ENCODE measurements at places on chromosomes 16 and 17.

DNA sequence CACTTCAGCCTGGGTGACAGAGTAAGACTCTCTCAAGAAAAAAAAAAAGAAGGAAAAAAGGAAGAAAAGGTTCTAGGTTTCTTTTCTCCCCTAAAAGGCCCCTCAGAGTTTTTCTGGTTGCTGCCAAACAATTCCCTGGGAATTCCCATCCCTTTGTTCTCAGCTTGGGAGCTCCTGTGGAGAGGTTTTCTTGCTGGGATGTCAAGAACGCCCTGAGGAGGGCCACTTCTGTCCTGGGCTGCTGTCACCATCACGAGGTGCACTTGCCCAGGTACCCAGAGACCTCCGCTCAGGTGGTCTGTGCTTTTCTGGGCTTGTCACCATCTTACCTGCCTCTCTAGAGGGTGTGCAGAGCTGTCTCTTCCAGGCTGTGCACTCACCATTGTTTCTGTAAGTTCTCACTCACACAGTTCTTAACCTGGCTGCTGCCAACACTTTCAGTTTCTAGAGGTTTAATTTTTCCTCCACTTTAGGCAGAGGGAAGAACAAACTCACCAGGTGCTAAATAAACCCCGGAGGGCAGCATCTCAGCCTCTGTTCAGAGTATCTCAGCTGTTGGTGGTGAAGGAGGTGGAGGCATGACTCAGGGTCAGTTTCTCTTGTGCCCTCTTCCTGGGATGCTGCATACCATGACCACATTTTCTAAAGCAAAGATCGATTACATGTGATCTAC lies 2.4 kb upstream of the COX6A2 start:
- no peak for DNase-seq

DNA sequence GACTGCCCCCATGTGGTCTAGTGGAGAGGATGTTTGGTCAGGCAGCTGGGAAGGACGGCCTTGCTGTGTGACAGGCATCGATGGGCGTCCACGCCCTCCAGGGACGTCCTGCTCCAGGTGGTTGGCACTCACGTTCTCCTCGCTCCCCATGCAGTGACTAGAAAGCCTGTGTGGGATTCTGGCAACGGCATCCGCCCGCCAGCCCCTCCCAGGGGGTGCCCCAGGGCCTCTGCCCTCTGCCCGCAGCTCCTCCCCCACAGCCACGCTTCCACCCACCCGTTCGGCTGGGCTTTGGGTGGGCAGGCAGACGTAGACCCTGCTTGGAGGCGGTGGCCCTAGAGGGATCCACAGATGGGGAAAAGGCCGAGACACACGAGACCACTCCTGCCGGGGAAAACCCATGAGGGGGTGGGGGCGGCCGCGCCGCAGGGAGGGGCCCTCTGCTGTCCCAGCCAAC lies 4.7 kb upstream of the IL17C start:
- DNase-seq, result no peak

DNA sequence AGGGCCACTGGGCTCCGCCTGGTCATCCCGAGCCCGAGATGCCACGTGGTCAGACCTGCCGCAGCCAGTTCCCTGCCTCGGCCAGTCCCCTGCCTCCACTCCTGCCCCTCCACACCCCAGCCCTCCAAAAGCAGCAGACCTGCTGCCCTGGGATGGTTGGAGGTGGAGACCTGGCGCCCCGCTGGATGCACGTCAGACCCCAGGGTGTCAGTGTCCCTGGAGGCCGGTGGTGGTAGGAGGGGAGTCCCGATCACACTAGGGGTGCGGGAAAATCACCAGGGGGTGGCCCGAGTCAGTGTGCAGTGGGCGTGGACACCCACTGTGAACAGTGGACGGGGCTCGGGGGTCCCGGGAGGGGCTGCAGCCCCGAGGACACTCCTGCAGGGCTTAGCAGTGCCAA lies 26.9 kb downstream of the TPSG1 start:
- no peak for DNase-seq

- DNase-seq, result no peak
Observed at GRCh38 chr17:5618476-5618875, 34.2 kb upstream of the NLRP1 start.

DNA sequence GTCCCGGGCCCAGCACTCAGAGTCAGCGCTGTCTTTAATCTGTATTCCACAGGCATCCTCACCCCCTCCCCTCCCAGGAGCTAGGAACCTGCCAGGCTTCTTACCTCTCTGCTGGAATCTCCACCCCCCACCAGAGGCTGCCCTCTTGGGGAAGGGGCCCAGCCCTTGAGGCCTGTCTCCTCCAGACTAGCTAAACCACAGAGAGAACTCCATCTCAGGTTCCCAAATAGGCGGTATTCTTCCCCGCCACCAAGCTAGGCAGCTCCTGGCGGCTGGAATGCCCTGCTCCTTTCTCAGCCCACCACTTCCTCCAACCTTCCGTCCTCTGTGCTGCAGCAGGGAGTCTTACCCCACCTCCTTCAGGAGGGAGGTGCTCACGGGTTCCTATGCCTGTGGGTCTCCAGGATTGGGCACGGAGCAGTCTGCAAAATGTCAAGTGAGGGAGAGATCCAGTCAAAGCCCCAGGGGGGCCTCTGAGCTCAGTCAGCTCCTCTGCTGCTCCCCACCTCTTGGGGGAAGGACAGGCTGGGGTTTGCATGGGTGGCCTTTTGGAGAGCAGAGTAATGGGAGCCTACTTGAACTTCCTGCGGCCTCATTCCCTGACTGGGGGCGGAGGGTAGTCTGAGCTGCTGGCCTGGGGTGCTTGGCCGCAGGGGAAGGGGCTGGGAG lies 55.7 kb downstream of the SREBF1 start:
- no peak for DNase-seq

GRCh38 chr17:35716897-35717465 lies 14.5 kb upstream of the RASL10B start:
- DNase-seq, result no peak

- DNase-seq, result no peak
Observed at GRCh38 chr17:16106161-16106891, 106.7 kb downstream of the TTC19 start.

DNA sequence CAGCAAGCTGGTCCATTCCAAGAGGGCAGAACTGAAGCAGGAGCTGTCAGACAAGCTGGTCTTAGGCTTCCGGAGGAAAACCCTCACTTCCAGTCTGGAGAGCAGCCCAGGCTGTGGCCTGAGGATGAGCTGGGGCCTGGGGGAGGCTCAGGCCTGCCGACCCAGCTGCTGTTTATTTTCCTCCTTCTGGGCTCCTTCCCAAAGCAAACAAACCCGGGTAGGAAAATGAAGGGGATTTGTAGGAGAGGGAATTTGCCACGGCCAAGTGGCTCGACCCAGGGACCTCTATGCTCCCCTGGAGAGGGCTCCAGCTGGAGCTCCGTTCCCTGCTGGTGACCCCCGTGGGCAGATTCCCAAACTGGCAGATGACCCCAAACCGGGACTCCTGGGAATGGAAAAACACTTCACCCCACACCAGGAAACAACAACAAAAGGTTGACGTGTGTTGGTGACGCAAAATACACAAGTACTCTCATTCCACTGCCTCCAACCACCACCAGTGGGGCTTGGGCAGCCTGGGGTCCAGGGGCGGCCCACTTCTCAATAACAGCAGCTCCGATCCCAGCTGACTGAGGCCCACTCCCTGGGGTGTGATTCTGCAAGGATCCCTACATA lies 8.8 kb downstream of the JUP start:
- peak; percentile 76 for DNase-seq
